Naive B cell (primary cell): ENCODE measurements at places on chromosomes 1 and 21. TPM values are rescaled to one million over a fixed set of nuclear protein-coding genes. Genes with fewer than 3 reads are reported as not detected.

Gene OR2T34
- polyA plus RNA-seq: not detected

DNA sequence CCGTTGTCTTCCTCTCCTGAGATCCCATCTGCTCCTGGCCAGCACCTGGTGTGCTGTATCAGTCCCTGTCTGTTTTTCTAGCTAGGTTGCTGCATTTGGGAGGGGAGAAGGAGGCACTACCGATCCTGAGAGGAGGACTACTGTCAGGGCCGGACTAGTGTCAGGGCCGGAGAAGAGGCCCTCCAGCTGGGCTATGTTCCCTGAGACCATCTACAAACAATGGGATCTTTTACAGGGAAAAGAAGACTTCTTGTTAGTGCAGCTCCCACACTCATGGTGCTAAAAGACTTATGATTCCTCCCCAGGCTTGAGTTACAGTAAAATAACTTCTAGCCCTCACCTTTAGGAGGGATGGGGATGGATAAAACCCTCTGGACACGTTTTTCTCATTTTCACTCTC, 141.0 kb upstream of the TNR start:
- no peak for DNase-seq

Gene PDZK1IP1
- 2.6 TPM for polyA plus RNA-seq

GRCh38 chr1:6037338-6037762, 8.3 kb upstream of the KCNAB2 start:
- peak; percentile 14 for DNase-seq

Gene PTAFR
- polyA plus RNA-seq: 6.9 TPM

- no peak for DNase-seq
Observed at GRCh38 chr1:189550498-189550897, 927.2 kb downstream of the BRINP3 start.

- no peak for DNase-seq
Observed at GRCh38 chr1:179599623-179600249, 8.1 kb downstream of the TDRD5 start.

DNA sequence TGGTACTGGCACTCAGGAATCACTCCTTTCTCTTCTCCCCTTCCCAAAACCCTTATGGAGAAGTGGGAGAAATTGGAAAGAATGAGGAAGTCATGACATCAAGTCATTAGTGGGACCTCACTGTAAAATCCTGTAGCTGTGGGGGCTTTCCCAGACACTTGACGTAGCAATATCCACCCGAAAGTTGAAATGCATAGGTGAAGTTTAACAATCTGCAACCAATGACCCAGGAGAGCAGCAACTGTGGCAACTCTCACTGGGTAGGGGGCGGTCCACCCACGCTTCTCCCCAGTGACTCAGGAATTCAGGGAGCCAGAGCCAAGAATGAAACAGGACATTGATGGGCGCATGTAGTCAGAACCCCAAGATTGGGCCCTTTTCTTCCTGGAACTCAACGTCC, 27.0 kb downstream of the ABCA4 start:
- DNase-seq: no peak

DNA sequence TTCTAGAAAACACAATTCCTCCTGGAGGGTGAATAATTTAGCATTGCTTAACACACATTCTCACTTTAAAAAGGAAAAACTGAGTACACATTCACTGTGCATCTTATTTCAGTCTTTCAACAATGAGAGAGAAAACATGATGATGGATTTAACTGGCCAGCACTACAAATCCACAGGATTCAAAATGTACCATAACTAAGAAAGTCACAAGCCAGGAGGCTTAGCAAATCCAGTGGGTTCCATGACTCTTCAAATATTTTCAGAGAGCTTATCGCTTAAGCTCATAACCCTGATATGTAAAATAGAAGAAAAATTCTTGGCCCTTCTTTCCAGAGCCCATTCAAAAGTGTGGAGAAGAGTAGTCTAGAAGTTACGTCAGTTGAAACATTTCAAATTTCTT, 820.3 kb downstream of the LTN1 start:
- DNase-seq: no peak

Gene OR2T11
- not detected for polyA plus RNA-seq

GRCh38 chr1:231796141-231796540, 169.6 kb downstream of the DISC1 start:
- no peak for DNase-seq

DNA sequence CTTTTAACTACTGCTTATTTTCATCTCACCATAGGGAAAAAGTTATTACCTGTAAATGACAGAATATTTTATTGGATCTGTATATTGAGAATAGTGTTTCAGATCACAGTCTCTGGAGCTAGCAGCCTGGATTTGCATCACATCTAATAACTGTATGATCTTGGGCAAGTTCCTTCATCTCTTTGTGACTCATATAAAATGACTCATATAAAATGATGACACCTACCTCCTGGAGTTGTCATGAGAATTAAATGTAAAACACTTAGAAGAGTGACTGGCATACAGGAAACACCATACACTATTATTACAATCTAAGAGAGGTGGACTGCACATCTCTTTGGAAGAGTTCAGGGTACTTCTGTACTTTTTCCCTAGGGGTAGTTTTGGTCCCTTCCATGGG, 421.3 kb downstream of the NEGR1 start:
- DNase-seq: no peak

GRCh38 chr1:238652346-238652968, 733.9 kb upstream of the CHRM3 start:
- DNase-seq: no peak

Gene OR6K3
- not detected for polyA plus RNA-seq

GRCh38 chr1:206898089-206898914, 1.1 kb downstream of the IL24 start:
- DNase-seq: no peak

Gene PRR9
- not detected for polyA plus RNA-seq

GRCh38 chr1:176931526-176931925, 233.0 kb downstream of the ASTN1 start:
- no peak for DNase-seq

Gene KRTAP11-1
- polyA plus RNA-seq: not detected

Gene SYF2
- 77.6 TPM for polyA plus RNA-seq

Gene TNFAIP8L2
- polyA plus RNA-seq: 11.4 TPM

DNA sequence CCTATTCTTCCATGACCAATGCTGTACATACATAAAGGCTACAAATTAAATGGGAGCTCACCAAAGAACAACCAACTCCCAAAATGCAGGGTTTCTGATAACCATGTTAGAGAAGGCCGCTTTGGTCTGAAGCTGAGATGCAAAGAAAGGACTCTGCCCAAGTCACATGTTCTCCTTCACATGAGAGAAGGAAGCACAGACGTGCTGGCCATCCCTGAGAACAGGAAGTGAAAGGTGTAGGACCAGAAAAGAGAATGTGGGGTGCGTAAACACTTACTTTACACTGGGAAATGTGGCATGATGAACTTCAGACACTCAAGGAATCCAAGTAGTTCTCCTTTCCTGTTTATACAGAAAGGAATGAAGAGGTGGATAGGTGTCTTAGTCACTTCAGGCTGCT, 31.7 kb upstream of the TADA1 start:
- no peak for DNase-seq

DNA sequence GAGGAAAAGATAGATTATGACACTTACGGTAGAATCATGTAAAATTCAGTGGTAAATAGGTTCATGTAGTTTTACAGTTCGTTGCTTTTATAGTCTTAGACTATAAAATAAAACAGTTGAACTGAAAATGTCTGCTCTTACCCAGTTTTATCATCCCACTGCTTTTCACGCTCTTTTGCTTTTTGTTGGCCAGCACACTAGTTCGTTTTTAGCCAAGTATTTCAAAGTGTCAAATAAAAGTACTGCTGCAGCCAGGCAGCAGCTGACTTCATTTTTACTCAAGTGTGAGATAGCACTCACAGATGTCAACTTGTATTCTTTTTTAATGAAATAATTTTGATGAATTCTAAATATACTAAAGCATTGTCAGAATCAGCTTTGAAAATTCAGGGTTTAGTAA, 18.5 kb upstream of the BTG3 start:
- no peak for DNase-seq

DNA sequence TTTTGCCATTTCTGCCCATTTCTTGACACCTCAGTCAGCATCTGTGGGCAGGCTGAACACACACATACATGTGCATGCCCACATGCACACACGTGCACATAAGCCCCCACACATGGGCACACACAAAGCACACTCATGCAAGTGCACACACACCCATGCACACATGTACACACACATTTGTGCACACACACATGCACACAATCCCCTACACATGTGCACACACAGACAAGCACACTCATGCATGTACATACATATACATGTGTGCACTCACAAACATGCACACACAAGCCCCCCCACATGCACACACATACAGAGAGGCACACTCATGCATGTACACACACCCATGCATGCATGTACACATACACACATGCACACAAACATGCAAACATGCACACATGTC, 83.5 kb upstream of the ACTRT2 start:
- DNase-seq: no peak

- no peak for DNase-seq
Observed at GRCh38 chr21:44947111-44947929, 7.5 kb downstream of the SLX9 start.

DNA sequence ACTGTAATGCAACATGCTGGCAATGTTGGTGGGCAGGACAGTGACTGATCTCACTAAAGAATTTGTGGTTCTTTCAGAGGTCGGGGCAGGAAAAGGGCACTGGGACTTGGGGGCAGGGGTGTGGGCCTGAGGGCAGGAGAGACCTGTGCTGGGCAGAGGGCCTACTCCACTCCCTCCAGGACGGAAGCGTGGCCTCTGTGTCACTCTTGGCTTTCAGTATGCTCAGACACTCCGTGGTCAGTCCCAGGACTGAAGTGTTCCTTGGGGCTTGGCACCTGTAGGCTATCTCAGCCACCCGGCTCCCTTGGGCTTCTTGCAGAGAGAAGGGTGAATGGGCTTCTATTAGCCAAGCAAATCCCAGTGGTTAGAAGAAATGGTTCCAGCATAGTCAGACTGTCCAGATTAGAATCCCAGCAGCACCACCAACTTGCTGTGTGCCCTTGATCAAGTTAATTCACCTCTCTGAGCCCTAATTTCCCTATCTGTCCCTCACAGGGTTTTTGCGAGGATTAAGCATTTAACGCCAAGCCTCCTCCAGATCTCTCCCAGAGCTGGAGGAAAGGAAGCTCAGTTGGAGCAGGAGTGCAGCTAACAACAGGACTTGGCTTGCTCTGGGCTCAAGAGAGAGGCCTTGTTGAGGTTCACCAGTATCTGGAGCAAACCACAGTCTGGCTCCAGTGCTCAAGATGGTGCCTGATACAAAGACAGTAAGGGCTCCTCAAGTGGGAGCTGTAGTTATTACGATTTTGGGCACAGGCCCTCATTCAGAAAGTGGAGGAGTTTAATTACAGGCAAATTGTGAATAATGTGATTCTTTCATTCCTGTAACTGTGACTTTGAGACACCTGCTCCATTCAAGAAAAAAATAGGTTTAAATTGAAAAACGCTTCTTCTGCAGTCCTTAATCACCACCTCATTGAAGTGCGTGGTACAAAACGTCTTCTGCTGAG, 57.7 kb upstream of the LRP8 start:
- DNase-seq: no peak

DNA sequence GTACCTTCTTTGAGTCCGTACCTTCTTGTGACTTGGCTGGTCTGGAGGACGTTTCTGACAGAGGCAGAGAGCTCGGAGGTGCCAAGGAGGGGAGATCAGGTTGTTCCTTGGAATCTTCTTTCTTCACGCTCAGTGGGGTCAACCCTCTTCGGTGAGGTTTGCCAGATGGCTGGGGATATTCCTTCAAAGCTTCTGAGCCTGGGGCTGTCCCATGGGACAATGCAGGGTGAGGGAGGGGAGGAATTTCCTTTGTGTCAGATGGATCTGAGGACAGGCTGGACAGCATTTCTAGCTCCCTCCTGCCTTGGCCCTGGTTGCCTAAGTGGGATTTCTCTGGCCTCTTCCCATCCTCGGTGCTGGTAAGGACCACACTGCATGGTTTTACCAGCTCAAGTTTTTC, 95.5 kb upstream of the EDN2 start:
- no peak for DNase-seq

DNA sequence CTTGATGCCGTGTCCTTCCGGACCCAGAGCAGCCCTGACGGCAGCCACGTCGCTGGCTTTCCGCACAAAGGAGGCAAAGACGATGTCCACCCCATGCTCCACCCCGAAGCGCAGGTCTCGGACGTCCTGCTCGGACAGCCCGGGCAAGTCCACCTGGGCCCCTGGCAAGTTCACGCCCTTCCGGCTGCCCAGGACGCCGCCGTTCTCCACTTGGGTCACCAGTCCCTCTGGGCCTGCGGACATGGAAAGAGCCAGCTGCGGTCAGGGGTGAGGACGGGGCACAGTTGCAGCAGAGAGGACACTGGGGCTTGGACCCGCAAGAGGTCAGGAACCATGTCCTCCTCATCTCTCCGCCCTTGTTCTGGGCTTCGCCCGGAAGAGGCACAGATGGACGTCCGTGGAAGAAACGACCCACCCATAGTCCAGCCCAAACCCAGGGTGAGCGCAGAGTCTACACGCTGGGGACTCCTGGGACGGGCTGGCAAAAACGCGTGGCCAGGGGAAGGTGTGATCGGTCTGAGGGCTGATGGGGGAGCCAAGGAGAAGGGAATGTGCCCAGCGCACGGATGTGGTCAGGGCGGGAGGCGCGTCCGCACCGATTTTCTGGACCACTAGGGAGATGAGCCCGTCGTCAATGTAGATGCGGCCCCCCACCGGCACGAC, 6.6 kb downstream of the PKLR start:
- DNase-seq: no peak
